ENCODE measurements at places on chromosomes 12 and 14.

DNA sequence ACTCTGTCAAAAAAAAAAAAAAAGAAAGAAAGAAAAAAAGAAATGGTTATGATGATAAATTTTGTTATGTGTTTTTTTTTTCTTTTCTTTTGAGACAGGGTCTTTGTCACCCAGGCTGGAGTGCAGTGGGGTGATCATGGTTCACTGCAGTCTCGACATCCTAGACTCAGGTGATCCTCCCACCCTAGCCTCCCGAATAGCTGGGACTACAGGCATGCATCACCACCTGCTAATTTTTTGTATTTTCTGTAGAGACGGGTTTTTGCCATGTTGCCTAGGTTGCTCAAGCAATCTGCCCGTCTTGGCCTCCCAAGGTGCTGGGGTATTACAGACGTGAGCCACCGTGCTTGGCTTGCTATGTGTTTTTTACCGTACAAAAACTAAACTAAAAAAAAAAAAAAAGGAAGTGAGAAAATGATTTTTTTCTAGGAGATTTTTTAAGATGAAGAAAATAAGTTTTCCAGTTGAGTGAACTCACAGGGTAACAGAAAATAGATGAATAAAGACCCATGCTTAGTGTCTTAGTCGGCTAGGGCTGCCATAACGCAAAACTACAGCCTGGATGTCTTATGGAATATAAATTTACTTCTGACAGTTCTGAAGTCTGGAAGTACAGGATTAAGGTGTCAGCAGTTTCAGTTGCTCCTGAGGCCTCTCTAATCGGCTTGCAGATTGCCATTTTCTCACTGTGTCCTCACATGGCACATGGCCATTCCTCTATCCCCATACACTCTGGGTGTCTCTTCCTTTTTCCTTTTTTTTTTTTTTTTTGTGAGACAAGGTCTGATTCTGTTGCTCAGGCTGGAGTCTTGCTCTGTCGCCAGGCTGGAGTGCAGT, 13.2 kb upstream of the APOF start:
- no peak for DNase-seq

- DNase-seq = no peak
These were observed 134.3 kb downstream of the TTC7B start for GRCh38 chr14:90681929-90682328.

GRCh38 chr12:64459394-64459891, 7.5 kb downstream of the TBK1 start:
- no peak for DNase-seq

GRCh38 chr12:50887191-50887590, 44.5 kb downstream of the TMPRSS12 start:
- no peak for DNase-seq

DNA sequence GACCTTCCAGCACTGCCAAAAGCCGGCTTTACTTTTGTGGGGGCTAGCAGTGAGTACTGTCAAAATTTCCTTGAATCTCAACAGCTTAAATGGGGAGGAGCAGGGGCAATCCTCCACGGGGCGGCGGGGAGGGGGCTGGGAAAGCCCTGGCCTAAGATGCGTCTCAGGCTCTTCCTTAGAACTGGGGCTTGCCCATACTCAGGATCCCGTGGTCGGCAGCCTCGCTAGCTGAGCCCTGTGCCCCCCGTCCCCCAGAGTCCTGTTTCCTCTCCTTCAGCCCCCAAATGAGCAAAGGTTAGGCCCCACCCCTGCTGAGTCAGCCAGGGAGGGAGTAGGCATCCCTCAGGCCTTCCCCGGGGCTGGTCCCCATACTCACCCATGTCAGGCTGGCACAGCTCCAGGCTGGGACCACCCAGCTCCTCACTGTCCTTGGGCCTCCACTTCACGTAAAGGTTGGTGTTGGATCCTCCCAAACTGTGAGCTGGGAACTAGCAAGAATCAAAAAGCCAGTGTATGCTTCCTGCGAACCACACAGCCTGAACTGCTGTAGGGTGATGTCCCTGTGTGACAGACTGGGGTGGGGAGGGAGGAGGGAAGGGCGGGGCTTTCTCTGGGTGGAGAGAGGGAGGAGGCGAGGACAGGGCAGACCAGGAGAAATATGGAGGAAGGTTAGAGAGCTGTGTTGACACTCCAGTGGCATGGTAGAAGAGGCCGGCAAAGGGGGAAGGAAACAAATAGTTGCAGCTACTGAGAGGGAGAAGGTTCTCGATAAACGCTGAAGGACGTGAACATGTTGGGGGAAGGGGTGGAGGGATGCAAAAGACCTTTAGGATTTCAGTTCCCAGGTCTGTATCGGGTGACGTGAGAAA, 5.9 kb upstream of the BAZ2A start:
- DNase-seq = peak; percentile 71

- DNase-seq = no peak
These were observed 33.5 kb upstream of the EVL start for GRCh38 chr14:100031506-100032281.

DNA sequence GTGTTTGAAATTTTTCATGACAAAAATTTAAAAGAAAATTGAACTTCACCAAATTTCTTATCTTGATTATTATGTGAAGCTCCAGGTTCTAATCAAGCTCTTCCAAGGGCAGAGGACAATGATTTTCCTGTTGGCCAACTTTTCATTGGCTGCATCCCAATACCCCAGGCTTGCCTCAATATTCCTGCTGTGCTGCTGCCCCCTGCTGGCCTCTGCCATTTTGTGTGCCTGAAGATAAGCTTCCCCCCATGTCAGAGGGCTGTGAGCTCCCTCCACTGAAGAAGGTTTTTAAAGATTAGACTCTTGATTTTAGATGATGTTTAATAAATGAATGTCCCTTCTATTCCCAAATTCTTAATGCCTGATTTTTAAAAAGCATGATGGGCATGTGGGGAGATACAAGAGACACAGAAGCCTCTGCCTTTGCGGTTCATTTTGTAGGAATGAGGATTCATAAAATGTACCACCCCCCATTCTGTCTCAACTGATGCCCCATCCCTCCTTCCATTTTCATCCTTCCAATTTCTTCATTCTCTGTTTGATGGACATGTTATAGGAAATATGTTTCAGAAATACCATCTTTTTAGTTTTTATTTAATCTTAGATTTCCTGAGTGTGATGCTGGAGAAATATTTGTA, 76.7 kb upstream of the RGS6 start:
- DNase-seq = no peak

DNA sequence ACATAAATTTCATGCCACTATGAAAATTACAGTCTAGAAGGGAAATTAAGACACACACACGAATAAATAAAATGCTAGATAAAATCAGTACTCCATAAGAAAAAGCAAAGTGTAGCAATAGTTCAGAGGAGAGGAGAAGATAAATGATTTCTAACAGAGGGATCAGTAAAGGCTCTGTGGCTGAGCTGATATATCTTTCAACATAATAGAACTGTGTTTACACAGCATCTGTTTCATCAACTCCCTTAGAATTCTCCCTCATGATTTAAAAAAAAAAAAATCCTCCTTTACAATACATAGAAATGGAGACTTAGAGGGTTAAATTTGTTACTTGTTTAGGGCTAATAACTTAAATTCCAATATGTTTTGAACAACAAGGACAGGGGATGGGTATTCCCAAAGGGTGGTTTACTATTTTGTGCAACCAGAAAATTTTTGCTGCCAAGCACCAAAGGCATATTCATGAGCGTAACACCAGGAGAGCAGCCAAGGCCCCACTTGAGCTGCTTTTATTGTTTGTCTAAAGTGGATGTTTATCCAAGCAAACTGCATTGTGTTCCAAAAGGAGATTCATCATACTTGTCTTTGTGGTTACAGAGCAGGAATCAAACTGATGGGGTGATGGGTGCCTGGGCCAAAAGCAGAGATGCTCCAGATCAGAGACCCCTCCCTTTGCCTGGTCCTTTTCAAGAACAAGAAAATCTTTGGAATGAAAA, 162.7 kb downstream of the BMP4 start:
- DNase-seq = no peak

GRCh38 chr12:34379142-34379541, 356.8 kb downstream of the ALG10 start:
- DNase-seq = no peak

DNA sequence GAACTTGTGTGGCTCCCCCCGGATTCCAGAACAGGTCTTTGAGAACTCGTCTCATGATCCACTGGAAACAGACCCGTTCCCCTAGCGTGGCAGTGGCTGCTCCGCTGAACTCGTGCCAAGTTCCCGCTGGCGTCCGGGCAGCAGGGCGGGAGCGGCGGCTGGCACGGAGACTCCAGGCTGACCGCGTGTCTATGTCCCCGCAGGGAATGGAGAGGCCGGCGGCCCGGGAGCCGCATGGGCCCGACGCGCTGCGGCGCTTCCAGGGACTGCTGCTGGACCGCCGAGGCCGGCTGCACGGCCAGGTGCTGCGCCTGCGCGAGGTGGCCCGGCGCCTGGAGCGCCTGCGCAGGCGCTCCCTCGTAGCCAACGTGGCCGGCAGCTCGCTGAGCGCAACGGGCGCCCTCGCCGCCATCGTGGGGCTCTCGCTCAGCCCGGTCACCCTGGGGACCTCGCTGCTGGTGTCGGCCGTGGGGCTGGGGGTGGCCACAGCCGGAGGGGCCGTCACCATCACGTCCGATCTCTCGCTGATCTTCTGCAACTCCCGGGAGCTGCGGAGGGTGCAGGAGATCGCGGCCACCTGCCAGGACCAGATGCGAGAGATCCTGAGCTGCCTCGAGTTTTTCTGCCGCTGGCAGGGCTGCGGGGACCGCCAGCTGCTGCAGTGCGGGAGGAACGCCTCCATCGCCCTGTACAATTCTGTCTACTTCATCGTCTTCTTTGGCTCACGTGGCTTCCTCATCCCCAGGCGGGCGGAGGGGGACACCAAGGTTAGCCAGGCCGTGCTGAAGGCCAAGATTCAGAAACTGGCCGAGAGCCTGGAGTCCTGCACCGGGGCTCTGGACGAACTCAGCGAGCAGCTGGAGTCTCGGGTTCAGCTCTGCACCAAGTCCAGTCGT, 1.5 kb downstream of the APOLD1 start:
- DNase-seq = peak; percentile 41

DNA sequence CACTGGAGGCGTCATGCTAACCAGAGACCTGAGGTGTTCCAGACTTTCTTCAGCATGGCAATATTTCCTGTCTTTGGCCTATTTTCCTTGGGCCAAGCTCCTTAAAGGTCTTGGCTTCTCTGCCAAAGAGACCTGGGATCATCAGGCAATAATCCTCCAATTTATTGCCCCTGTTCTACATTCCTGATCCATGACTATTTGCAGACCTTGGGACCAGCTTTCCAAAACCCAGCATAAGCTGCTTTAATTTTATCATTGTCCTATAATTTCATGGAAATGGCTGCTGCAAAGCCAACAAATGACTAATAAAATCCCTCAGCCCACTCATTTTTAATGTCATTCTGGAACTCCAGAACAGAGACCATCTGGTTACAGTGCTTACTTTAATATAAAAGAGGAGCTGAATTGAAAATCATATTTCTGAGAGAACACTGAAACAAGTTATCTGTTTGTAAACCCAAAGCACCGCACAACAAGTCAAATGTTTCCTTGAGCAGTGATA, 166.9 kb upstream of the BTG1 start:
- no peak for DNase-seq

GRCh38 chr12:119090865-119091264, 87.9 kb upstream of the HSPB8 start:
- DNase-seq = no peak
